HTR-8/SVneo (cell line): ENCODE measurements at places on chromosomes 6 and 20.

- DNase-seq, result no peak
These were observed 45.6 kb upstream of the RIPOR2 start for GRCh38 chr6:24981386-24981760.

DNA sequence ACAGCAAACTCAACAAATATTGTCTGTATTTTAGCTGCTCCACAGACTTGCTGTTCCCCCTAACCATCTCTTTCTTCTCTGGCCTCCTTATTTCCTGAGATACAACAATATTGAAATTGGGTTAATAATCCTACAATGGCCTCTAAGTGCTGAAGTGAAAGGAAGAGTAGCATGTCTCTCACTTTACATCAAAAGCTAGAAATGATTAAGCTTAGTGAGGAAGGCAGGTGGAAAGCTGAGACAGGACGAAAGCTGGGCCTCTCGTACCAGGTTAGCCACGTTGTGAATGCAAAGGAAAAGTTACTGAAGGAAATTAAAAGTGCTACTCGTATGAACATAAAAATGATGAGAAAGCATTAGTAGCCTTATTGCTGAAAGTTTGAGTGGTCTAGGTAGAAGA, 63.8 kb downstream of the ELOVL5 start:
- DNase-seq, result no peak

GRCh38 chr6:25312703-25313102, 33.5 kb downstream of the CARMIL1 start:
- peak; percentile 36 for DNase-seq

- no peak for DNase-seq
These were observed 148.6 kb upstream of the SALL4 start for GRCh38 chr20:51950926-51951325.

DNA sequence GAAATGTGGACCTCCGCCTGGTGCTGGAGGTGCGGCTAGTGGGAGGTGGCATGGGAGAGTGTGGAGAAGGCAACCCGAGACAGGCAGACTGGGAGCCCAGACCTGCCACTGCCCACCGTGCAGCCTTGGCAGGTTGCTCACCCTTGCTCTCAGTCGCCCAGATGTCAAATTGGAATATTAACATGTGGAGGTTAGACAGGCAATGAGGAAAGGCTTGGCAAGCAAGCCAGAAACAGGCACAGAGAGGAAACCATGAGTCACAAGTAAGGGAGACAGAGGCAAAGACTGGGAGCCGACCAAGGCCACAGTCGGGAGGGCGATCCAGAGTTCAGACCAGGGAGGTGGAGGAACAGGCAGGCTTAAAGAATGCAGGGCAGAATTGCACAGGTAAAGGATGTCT, 178.2 kb downstream of the FOXC1 start:
- no peak for DNase-seq

- no peak for DNase-seq
These were observed 20.4 kb downstream of the ZUP1 start for GRCh38 chr6:116648156-116648555.

GRCh38 chr20:59778615-59779200, 154.7 kb downstream of the SYCP2 start:
- no peak for DNase-seq

DNA sequence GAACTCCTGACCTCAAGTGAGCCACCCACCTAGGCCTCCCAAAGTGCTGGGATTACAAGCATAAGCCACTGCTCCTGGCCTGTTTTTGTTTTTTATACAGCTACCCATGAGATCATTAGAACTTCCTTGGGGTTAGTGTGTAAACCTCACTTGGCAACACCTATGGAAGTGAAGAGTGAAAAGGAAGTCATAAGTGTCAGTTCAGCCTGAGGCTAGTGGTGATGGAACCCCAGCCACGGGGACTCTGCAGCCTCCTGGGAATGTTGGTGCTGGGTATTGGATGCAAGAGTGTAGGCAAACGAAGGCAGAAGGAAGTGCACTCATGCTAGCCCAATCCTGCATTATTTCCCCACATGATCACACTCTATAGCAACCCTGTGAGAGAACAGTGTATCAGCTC, 33.6 kb upstream of the FUCA2 start:
- DNase-seq, result no peak

DNA sequence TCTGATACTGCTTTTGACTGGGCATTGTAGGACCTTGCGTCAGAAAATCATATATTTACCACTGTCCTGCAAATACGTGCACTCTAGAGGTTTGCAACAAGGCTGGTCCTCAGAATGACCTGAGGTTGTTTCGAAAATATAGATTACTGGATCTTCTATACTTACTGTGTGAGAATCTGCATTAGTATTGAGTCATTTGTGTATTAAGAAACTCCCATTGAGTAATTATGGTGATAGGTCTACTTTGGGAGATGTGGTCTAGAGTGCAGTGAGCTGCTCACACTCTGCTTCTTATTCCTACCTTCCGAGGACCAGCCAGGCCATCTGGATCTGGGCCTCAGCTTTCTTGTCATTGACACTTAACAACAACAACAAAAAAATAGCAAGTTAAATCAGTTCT, 9.6 kb downstream of the KLHL32 start:
- no peak for DNase-seq

GRCh38 chr6:3612341-3613041, 139.0 kb downstream of the PXDC1 start:
- peak; percentile 84 for DNase-seq

GRCh38 chr6:151524059-151524458, 30.2 kb downstream of the CCDC170 start:
- no peak for DNase-seq

DNA sequence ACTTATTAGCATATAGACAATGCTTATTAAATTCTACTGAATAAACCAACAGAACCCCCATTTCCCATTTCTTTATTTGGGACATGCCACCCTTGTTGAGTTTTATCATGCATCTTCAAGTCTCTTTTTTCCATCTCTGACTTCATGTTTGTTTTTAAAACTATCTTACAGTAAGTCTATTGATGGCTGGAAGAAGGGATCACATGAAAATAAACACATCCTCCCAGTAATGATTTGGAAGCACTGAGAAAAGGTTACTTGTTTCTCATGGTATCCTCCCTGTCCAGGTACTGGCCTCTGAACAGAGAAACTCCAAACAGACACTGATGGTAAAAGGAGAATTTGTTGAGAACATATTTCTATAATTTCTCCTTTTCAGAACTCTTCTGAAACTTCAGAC, 74.9 kb downstream of the KIF13A start:
- no peak for DNase-seq

GRCh38 chr6:149995971-149996370, 29.4 kb downstream of the RAET1L start:
- DNase-seq, result no peak

DNA sequence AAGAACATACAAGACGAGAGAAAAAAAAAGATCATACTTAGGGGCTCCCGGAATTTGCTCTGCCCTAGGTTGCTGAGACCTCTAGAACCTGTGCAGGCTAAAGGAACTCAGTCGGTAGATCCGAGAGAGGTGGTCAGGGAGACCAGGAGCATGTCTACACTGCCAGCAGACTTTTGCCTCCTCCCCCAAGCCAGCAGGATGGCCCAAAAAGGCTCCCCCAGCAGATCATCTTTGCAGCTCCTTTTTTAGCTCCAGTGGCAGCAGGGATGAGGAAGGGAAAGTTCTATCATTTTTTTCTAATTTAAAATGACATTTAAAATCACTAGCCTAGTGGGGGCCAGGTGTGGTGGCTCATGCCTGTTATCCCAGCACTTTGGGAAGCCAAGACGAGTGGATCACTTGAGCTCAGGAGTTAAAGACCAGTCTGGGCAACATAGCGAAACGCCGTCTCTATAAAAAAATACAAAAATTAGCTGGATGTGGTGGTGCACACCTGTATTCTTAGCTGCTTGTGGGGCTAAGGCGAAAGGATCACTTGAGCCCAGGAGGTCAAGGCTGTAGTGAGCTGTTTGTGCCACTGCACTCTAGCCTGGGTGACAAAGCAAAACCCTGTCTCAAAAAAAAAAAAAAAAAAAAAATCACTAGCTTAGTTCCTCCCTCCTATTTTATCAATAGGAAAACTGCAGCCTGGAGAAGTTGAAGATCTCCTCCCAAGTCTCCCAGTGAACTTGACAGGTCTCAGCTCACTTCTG, 69.3 kb upstream of the MYL9 start:
- no peak for DNase-seq

DNA sequence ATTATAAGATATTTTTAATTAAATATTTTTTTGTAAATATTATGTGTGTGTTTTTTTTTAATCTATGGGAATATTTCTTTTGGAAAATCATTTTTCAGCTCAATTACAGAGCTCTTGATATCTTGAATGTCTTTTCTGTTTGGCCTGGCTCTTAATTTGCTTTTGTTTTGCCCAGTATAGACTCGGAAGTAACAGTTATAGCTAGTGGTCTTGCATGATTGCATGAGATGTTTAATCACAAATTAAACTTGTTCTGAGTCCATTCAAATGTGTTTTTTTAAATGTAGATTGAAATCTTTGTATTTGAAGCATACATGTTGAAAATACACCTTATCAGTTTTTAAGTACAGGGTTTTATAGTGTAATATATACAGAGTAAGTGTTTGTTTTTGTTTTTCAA, 2.6 kb downstream of the ID4 start:
- DNase-seq, result no peak

DNA sequence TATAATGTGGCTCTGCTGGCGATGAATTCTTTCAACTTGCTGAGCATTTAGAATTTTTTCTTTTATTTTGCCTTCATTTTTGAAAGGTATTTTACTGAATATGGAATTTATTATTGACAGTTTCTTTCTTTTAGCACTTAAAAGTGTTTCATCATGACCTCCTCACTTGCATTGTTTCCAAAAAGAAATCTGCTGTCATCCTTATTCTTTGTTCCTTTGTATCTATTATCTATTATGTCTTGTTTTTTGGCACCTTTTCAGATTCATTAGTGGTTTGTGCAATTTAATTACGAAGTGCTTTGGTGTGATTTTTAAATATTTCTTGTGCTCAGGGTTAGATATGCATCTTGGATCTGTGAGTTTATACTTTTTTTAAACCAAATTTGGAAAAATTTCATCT, 26.0 kb upstream of the SLC22A2 start:
- no peak for DNase-seq

DNA sequence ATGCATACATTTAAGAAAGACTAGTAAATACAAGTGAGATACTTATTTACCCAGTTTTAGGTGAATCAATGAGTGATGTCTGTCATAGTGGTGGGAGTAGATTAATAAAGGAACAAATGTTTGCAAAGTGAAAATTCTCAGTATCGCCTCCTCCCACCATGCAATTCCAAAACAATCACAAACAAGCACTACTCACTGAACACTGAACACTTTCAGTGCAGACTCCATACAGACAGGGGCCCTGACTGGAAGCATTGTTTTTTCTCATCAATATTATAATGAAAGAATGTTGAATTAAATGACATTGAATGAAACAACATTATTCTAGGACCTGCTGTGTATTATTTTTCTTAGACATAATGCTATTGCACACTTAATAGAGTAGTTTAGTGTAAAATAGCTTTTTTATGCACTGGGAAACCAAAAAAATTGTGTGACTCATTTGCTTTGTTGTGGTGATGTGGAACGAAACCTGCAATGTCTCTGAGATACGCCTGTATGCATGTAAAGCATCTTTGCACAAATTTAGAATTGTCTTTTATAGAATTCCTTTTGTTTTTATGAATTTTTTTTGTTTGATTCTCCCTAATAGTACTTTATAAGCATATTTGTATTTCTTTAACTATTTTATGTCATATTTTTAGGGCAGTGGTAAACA, 317.5 kb downstream of the UTRN start:
- DNase-seq, result no peak

- DNase-seq, result no peak
These were observed 12.9 kb downstream of the OR2J2 start for GRCh38 chr6:29183594-29183993.

GRCh38 chr6:142879527-142879926, 65.4 kb downstream of the HIVEP2 start:
- no peak for DNase-seq

DNA sequence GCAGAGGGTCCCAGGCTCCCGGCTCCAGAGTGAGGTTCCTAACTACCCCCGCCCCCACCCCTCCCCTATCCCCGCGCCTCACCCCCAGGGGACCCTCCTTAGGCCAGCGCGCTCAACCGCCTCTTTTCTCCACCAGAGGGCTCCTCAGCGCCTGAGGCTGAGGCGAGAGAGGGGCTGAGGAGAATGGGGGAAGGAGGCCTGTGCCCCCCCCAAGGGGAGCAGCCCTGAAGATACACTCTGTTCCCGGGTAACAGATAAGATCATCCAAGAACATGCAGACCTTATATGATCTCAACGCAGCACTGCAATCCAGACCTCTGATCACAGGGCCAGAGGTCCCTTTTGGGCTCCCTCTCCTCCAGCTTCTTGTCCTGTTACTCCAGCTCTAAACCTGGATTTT, 43.3 kb upstream of the MRPS10 start:
- peak; percentile 70 for DNase-seq

DNA sequence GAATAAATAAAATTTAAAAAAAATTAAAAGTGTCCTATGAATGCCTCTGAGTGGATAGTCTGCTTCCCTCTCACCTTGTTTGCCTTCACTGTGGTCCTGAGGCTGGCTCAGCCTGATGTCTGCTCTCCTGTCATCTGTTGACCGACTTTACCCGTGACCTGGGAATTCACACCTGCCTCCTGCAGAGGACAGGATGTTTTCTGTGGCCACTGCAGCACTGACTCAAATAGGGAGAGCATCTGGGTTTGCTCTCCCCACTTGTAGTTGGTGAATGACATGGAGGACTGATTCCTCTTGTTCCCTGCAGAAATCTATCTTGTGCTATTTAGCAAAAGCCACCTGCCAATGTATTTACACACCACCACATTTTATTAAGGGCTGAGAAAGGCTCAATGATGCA, 52.4 kb upstream of the ERVFRD-1 start:
- DNase-seq, result no peak

- no peak for DNase-seq
These were observed 2.1 kb downstream of the VEGFA start for GRCh38 chr6:43771858-43772680.

- no peak for DNase-seq
These were observed 256.2 kb upstream of the MANEA start for GRCh38 chr6:95321126-95321525.

DNA sequence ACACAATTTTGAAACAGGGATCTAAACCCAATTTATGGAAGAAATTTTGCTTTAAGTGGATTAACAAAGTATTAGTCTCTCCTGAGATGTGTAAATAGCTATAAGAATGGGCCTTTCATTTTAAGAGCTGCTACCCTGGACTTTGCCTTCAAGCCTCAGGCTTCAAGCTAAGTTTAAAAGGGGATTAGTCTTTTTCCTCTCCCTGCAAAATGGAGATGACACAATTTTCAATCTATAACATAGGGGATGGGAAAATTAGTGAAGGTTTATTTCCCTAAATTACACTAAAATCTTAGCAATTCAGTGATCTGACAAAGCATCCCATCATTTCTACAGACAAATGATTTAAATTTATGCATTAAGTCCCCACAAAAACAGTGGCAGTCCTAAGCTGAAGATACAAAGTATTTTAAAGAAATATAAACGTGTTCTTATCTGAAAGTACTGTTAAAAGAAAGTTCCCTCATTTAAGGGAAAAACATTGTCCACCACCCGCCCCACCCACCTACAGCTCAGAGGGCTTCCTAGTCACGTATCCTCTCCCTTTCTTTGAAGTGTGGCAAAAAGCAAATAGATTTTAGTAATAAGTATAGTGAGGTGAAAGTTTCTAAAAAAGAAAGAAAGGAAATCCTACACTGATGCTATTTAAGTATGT, 14.5 kb downstream of the ARHGAP18 start:
- DNase-seq, result no peak

GRCh38 chr6:357261-357790, 34.2 kb upstream of the IRF4 start:
- no peak for DNase-seq

GRCh38 chr20:59770270-59770669, 163.2 kb downstream of the SYCP2 start:
- no peak for DNase-seq
